ENCODE measurements at places on chromosomes 12 and 14. TPM values are rescaled to one million over a fixed set of nuclear protein-coding genes. Genes with fewer than 3 reads are reported as not detected.

PRPF39 gene
- total RNA-seq, result 45.2 TPM

SMCO2 gene
- not detected for total RNA-seq

PLD4 gene
- not detected for total RNA-seq

RPL10L gene
- total RNA-seq, result not detected

PIWIL1 gene
- total RNA-seq, result not detected

TTC8 gene
- total RNA-seq, result 4.4 TPM

SOAT2 gene
- total RNA-seq, result 0.79 TPM

SSTR1 gene
- not detected for total RNA-seq

SERPINA5 gene
- not detected for total RNA-seq

KERA gene
- not detected for total RNA-seq

AICDA gene
- total RNA-seq, result not detected

OR4N2 gene
- not detected for total RNA-seq

ATP2B1 gene
- 18.8 TPM for total RNA-seq

NEMF gene
- 97.9 TPM for total RNA-seq

CLEC2A gene
- total RNA-seq, result not detected

FGF23 gene
- not detected for total RNA-seq

RNASE4 gene
- total RNA-seq, result 0.37 TPM

MSRB3 gene
- 0.12 TPM for total RNA-seq

ACVRL1 gene
- total RNA-seq, result not detected

ATL1 gene
- 0.91 TPM for total RNA-seq

GLIPR1L1 gene
- not detected for total RNA-seq

ASCL1 gene
- total RNA-seq, result not detected

OXA1L gene
- 136 TPM for total RNA-seq

HOXC9 gene
- not detected for total RNA-seq

DIO2 gene
- not detected for total RNA-seq

MYF5 gene
- total RNA-seq, result not detected

RTN1 gene
- not detected for total RNA-seq

FAM222A gene
- total RNA-seq, result 0.53 TPM

RARG gene
- 21.6 TPM for total RNA-seq

GNB3 gene
- total RNA-seq, result 0.76 TPM

TMED8 gene
- total RNA-seq, result 27.9 TPM

All from activated CD4-positive, alpha-beta T cell treated with anti-CD3 and anti-CD28 coated beads for 36 hours (primary cell).